SJCRH30 (cell line): ENCODE measurements at places on chromosomes 2 and 18. TPM values are rescaled to one million over a fixed set of nuclear protein-coding genes. Genes with fewer than 3 reads are reported as not detected.

Gene CNDP1
- not detected in 2 replicates for total RNA-seq

Gene CNTNAP5
- not detected in 2 replicates for total RNA-seq

Gene ACMSD
- total RNA-seq = not detected in 2 replicates

Gene TGIF1
- total RNA-seq = 86.9 and 88.8 TPM in 2 replicates

Gene GCG
- not detected in 2 replicates for total RNA-seq

- no peaks in the 10 kb centered on the region for H3K36me3 ChIP-seq
- no peak overlapping the region for H3K27ac ChIP-seq
- H3K4me1 ChIP-seq = 0 out of 2 replicates have a peak, but pooled peaks cover 3% of the 10 kb centered on the region
- no peaks in the 10 kb centered on the region for H3K27me3 ChIP-seq
- H3K4me3 ChIP-seq = no peak overlapping the region
- no peak for DNase-seq
These were observed 27.1 kb downstream of the CREG2 start for GRCh38 chr2:101360232-101360631.

DNA sequence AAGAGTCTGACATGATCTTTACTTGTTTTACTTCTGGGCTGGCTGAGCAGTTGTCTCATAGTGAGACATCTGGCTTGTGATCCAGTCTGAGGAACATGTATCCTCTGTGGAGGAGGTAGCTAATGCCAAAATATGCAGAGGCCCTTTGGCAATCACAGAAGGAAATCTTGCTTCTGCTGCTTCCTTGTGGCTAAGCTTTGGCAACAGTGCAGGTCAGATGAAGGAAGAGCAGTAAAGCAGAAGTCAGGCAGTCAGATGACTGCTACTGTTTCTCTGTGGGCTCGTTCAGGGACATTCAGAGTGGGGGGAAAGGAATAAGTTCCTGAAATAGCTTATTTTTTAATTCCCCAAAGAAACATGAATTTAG lies 22.3 kb downstream of the DOK1 start:
- no peaks in the 10 kb centered on the region for H3K27me3 ChIP-seq
- H3K27ac ChIP-seq = no peak overlapping the region
- H3K36me3 ChIP-seq = no peaks in the 10 kb centered on the region
- DNase-seq = no peak
- H3K4me1 ChIP-seq = peaks cover 8% of the 10 kb centered on the region

GRCh38 chr2:57396355-57397098 lies 650.1 kb upstream of the VRK2 start:
- no peaks in the 10 kb centered on the region; the same call in 1 of the 2 replicates for H3K27me3 ChIP-seq
- no peak overlapping the region for H3K27ac ChIP-seq
- no peaks in the 10 kb centered on the region for H3K36me3 ChIP-seq
- no peak overlapping the region for H3K4me3 ChIP-seq

DNA sequence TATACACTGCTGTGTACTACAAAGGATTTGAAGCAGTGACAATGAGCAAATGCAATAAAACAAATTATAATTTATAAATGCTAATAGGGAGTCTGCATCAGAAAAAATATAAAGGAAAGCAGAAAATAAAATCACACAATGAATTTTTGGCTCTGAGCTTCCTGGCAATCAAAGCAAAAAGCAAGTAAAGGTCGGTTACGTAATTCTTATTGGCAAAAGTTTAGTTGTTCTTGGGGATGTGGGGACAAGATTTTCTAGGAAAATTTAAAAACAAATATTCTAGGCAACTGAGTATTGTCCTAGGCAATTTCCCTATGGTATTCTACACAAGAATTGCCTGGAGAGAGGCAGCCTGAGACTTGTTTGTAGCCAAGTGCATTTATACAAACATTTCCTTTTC lies 1.8 kb downstream of the ORC2 start:
- H3K27ac ChIP-seq = no peak overlapping the region
- DNase-seq = no peak
- H3K27me3 ChIP-seq = no peaks in the 10 kb centered on the region
- H3K4me3 ChIP-seq = no peak overlapping the region

DNA sequence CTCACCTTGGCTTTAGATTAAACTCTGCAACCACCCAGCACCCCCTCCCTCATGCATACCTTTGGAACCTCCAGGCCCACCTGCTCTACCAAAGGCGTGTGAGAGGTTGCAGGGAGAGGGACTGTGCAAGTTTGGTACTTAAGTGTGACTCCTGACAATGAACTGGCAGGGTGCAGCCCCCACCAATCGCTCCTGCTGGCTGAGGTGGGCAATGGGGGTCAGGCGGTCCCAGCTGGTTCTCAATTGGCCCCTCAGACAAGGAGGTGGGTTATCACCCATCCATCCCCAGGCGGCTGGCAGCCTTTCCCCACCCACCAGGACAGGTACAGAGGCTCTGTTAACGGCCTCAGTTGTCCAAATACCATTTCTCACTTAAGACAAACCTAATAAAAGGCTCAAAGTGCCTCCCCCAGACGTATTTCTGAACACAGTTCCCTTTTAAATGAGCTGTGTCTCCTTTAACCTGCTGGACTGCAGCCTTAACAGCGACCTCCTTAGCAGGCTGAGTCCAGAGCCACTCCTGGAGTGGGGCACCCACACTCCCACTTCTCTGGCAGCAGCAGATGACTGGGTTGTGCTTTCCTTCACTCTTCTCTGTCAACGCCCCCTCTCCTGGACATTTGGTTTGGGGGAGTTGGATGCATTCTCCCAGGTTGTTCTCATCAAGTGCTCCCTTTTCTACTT lies 169.2 kb upstream of the SMAD2 start:
- no peak overlapping the region for H3K27ac ChIP-seq
- no peak overlapping the region for H3K4me3 ChIP-seq
- H3K36me3 ChIP-seq = no peaks in the 10 kb centered on the region
- DNase-seq = no peak

DNA sequence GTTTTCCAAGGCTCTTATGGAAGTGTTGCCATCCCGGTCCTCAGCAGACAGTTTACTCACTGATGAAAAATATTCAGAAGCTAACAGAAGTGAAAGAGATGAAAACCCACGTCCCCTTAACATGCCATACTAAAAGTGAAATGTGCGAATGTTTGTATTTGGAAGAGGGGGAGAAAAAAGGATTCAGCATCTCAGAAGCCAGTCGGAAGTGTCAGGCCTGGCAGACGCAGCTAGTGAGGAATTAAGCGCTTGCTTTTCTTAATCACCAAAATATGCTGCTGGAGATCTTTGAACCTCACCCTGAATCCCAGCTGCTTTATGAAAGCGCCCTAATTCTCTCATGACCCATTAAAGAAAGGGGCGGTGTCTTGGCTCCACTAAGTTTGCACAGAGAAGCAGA lies 653.7 kb downstream of the DCDC2C start:
- H3K4me1 ChIP-seq = no peaks in the 10 kb centered on the region; the same call in 1 of the 2 replicates
- DNase-seq = no peak
- no peaks in the 10 kb centered on the region for H3K27me3 ChIP-seq
- H3K27ac ChIP-seq = no peak overlapping the region

DNA sequence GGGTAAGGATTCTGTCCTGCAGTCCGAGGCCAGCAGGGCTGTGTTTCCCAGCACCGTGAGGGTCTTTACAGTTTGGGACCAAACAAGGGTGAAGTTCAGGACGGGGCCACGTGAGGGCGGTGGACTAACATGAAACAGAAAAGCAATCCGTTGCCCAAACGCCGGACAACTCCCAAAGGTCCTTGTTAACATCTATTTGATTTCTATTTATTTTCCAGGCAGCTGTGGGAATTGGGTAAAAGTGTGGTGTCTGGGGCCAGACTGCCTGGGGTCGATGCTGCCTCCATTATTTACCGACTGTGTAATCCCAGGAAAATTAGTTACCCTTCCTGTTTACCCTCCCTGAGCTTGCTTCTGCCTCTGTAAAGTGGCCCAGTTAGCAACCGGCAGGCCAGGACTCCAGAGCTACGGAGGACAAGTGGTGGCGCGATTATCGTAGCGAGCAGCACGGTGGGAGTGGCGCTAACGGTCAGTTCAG lies 66.3 kb upstream of the TCF7L1 start:
- peak overlapping the region; percentile 36 for H3K4me3 ChIP-seq
- H3K36me3 ChIP-seq = no peaks in the 10 kb centered on the region
- peaks cover 18% of the 10 kb centered on the region for H3K4me1 ChIP-seq

DNA sequence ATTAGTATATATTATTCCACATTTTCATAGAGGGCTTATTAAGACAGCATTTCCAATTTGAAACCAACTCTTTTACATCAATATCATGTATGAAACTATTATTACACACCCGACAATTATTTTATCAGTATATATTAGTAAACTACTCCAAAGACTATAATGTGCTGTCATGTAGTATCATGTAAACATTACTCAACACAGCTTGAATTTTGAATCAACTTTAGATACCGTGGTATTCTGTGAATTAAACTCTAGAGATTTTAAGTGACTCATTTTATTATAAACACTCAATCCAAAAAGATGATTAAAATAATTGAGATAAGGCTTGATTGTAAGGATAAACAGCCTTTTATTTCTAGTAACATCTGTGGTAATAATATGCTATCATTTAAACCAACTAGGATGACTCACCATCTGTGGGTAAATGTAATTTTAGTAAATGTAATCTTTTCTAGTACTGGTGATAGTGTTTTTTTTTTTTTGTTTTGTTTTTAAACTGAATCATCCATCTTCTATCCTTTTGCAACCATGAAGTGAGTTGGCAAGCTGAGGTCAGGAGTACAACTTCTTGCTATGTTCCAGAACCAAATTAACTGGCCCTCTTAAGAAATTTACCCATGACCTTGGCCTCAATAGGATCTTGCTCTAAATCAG lies 144.3 kb upstream of the SMAD7 start:
- DNase-seq = no peak
- no peaks in the 10 kb centered on the region for H3K27me3 ChIP-seq
- no peak overlapping the region for H3K4me3 ChIP-seq
- peaks cover 4% of the 10 kb centered on the region; the same call in 1 of the 2 replicates for H3K4me1 ChIP-seq
- no peaks in the 10 kb centered on the region for H3K36me3 ChIP-seq

DNA sequence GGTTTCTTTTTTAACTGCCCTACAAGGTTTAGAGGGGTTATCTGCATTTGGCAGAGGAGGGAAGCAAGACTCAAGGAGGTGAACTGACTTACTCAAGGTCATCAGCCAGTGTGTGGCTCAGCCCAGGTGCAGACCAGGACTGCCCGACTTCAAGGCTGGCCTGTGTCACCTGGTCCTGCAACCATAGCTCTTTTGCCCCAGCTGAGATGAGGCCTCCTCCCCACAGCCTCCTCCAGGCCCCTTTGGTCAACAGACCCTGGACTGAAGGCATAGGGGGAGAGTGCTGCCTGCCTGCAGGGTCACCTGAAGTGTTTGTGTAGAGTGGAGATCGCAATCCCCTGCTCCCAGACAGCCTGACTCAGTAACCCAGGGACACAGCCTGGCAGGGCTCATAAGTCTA lies 168.5 kb upstream of the GLI2 start:
- no peak overlapping the region for H3K4me3 ChIP-seq
- H3K4me1 ChIP-seq = peaks cover 8% of the 10 kb centered on the region
- no peaks in the 10 kb centered on the region for H3K36me3 ChIP-seq
- H3K27me3 ChIP-seq = peaks cover 23% of the 10 kb centered on the region

- no peaks in the 10 kb centered on the region for H3K27me3 ChIP-seq
- H3K27ac ChIP-seq = no peak overlapping the region
- H3K4me3 ChIP-seq = no peak overlapping the region
- peaks cover 13% of the 10 kb centered on the region; the same call in 1 of the 2 replicates for H3K4me1 ChIP-seq
These were observed 279.9 kb upstream of the NCKAP5 start for GRCh38 chr2:133848111-133848649.

DNA sequence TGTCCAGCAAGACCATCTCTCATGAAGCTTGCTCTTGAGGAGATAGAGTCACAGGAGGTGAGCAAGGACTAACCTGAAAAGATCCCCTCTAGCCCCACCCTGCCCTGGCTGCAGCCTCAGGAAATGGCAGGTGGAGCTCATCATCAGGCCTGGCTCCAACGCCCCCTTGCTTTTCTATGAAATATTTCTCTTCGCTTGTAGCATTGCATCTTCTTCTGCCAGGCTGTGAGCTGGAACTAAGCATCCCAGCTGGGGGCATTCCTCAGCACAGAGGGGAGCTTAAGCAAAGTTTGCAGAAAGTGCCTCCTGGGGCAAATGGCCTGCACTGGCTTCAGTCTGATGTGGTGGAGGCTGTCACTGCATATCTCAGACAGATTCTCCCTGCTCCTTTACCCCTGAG lies 90.1 kb upstream of the LGALSL start:
- no peak for DNase-seq
- H3K4me3 ChIP-seq = no peak overlapping the region
- H3K27ac ChIP-seq = no peak overlapping the region
- H3K4me1 ChIP-seq = no peaks in the 10 kb centered on the region

DNA sequence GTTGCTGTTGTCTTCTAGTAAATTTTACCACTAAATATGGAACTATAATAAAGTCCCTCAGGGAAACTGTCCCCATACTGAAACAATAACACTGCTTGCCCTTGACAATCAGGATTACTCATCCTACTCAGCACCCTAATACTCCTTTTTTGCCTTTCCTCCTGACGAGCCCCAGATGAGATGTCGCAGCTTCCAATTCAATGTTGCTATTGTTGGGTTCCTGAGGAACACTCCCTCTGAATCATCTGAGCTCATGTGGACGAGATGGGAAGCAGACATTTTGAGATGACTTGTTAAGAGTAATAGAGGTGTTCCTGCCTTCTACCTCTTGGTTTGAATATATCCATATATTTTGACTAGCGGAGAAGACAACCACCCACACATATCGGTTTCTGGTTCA lies 187.8 kb upstream of the FAM98A start:
- no peak overlapping the region for H3K4me3 ChIP-seq
- no peaks in the 10 kb centered on the region for H3K27me3 ChIP-seq
- no peaks in the 10 kb centered on the region for H3K4me1 ChIP-seq
- no peak overlapping the region for H3K27ac ChIP-seq
- DNase-seq = no peak
- H3K36me3 ChIP-seq = no peaks in the 10 kb centered on the region
